ENCODE measurements at places on chromosomes 2 and 18.

DNA sequence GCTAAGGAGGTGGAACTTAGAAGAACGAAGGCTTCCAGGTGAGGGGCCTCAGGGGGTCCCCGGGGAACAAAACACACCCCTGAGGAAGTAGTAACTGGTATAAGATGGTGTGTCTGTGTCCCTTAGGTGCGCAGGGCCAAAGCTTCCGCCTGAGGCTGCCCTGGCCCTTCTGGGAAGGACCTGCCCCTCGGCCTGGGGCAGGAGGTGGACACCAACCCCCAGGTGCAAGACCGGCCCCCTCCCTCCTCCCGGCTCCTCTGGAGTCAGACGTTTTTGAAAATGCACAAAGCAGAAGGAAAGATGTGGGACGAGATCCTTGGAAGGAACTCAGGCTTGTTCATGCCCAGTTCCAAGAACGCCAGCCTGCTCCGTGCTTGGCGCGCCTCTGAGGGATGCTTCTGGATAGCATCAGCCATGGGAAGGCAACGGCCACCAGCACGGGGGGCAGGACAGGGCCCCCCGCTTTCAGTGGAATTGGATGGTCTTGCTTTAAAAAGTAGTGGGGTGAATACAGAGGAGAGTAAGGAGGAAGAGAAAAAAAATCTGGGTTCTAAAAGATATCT, 37.5 kb downstream of the MYT1L start:
- no peak for DNase-seq

DNA sequence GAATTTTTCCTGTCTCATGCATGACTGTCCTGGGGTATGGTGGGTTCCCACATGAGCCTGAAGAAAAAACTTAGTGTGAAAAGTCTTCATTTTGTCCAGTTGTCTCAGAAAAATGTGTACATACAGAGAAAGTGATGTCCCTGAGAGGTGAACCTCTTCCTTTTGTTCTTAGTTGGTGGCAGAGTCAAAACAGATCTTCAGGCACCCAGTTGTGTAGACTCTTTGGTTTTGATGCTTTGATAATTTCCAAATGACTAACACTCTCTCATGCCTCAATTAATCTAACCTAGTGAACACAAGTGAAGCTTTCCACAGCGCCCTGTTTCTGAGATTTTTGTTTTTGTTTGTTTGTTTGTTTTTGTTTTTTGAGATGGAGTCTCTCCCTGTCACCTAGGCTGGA, 273.5 kb downstream of the PIK3C3 start:
- DNase-seq: no peak

DNA sequence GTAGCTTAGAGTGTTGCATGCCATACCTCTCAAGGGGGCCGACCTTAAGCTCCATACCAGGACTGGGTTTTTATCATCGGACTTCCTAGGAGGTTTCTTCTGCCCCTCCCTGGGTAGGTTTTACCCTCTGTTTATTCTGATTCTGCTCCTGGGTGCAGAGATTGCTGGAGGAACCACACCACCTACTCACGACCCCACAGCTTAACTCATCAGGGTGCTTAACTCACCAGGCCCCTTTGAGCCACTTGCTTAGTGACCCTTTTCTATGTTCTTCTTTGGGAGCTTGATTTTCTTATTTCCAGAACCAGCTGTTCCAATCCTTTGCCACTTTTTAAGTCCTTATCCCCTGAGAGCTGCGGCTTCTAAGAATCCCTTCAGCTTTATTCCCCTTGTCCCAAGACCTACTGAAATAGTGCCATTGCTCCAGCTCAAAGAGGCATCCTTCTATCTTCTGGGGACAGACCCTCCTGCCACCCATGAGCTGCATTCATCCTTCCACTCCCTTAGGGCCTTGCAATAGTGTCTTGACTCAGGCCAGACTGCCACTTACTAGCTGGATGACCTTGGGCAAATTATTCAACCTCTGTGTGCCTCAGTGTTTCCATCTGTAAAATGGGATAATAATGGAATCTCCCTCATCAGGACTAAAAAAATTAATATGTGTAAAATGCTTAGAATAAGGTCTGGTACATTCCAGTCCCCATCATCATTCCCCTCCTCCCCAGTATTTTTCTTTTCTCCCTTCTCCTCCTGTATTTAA, 5.8 kb downstream of the OXER1 start:
- DNase-seq: no peak

- DNase-seq: no peak
These were observed 926 bp downstream of the NDUFV2 start for GRCh38 chr18:9103376-9103873.

DNA sequence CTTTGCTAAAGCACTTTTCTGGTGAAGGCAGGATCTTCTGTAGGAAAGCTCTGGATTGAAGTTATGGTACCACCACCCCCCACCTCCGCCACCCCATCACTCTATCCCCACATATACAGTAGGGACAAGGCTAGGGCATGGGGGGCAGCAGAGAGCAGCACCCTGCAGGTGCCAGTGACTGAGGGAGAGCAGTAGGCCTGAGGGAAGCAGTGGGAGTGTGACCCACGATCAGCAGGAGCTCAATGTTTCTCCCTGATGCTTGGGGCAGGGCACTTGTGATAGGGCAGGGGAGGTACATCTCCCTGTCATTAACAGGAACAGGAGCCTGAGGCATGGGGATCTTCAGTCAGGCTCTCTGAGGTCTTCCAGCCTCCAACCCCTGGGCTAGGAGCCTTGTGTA, 121.6 kb downstream of the ZFP36L2 start:
- DNase-seq: no peak

GRCh38 chr2:23280401-23280800, 104.6 kb upstream of the KLHL29 start:
- no peak for DNase-seq

DNA sequence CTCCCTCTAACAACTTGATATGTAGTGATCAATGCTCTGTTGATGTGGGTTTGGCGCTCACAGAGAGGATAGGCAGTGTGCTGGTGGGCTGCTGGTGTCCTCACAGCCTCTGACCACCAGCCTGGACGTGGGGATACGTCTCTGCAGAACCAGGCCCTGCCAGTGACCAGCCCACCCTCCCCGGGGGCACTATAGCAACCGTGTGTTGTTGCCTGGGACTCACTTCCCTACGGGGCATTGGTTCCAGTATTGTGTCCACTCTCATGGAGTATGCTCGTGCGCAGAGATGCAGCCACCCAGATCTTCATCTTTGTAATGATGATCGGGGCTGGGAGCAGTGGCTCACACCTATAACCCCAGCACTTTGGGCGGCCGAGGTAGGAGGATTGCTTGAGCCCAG, 180.1 kb downstream of the LDLRAD4 start:
- DNase-seq: no peak

DNA sequence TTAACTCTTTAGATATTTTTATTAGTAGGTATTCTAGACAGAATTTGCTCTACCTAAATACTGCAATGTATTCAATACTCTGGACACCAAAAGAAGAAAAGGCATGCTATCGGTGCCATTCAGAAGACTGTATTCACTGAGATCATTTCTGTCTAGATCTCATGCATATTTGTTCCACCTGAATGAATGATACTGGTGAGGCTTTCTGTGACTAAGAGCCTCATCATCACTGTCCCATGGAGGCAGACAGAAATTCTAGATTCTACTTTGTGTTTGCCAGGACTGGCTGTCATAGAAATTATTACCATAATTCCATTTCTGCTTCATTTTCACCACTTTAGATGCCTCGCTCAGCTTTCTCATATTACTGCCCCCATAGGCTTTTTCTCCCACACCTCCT, 340.7 kb downstream of the MBD2 start:
- no peak for DNase-seq

- DNase-seq: no peak
These were observed 70.5 kb upstream of the ZNF516 start for GRCh38 chr18:76565238-76566173.

All from stimulated activated CD8-positive, alpha-beta memory T cell treated with anti-CD3 and anti-CD28 coated beads, Interleukin-4, amount 100 ng/mL, for 4 hours (primary cell).